ENCODE measurements at places on chromosomes 4 and X. TPM values are rescaled to one million over a fixed set of nuclear protein-coding genes. Genes with fewer than 3 reads are reported as not detected.

DNA sequence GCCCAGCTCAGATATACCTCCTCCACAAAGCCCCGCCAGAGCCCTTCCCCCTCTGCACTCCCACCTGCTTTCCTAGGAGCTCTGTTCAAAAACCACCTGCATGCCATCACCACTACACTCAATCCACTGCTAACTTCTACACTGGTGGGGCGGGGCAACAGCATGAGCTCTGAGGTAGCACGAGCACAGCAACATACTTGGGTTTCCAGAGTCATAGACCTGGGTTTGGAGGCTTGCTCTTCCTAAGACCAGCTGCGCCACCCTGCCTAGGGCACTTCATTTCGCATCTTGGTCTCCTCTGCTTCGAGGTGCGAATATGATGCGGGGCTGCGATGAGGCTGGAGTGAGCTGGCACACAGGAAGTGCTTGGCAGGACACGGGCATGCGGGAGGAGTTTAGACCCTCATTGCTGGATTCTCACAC, 3.6 kb downstream of the SASH3 start:
- DNase-seq: no peak

DNA sequence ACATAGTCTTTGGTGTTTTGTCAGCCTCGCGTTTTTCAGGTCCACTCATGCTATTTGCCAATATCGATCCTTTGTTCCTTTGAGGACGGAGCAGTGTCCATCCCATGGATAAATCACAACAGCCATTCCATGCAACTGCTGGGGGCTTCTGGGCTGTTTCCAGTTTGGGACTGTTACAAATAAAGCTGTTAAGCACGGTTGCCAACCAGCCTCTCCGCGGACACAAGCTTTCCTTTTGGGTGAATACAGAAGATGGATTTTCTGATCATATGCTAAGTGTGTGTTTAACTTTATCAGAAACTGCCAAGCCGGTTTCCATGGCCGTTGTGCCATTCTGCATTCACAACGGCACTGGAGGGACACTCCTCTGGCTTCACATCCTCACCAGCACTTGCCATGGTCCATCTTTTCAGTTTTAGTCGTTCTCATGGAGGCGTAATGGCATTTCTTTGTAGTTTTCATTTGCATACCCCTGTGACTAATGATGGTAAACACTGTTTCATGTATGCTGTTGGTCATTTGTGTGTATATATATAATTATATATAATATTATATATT, 67.8 kb downstream of the ABLIM2 start:
- DNase-seq: no peak

GRCh38 chr4:173008436-173008835, 160.2 kb upstream of the GALNT7 start:
- DNase-seq: no peak

- no peak for DNase-seq
Observed at GRCh38 chr4:150650751-150651150, 68.8 kb downstream of the MAB21L2 start.

- DNase-seq: no peak
Observed at GRCh38 chrX:104922206-104922621, 298.3 kb downstream of the TEX13A start.

GRCh38 chrX:10769696-10770619, 149.6 kb upstream of the MID1 start:
- DNase-seq: no peak

DNA sequence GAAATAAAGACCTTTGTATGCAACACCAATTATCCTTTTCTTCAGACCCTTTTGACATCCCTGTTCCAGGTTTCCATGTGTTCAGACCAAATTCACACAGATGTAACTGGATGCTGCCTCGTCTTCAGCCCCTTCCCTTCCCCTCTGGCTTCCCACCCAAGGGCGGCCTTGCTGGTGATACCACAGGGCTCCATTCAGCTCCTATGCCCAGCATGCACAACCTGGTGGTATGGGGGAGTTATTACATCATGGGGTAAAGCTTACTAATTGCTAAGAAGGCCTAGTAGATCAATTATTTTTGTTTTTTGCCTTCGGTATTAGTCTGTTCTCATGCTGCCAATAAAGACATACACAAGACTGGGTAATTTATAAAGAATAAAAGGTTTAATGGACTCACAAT, 317.0 kb upstream of the CXXC4 start:
- no peak for DNase-seq

DNA sequence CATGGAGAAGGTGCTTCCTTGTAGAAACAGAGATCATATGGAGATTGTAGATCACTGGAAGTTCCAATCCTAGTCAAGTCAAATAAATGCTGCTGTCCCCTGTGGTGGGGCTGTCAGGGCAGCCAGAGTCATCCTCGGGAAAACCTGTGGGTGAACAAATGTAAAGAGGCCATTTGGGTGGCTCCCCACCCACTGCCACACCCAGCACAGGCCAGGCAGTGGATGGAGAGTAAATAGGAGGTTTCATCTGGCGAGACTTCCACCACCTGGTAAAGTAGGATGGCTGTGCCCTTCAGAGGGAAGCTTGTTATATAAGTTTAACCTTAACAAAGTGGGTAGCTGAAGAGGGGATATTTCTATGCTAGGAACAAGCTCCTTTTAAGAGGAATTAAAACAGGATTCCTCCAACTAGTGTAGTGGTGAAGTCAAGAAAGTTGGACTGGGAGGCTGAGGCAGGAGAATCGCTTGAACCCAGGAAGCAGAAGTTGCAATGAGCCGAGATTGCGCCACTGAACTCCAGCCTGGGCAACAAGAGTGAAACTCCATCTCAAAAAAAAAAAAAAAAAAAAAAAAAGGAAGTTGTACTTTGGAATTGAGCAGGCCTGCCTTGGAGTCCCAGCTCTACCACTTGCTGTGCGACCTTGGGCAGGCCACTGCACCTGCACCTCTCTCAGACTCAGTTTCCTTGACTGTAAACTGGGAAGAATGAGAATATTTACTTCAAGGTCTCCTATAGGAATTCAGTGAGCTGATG, 273.7 kb downstream of the PTTG2 start:
- DNase-seq: no peak

GRCh38 chr4:128290526-128290925, 2.9 kb upstream of the PGRMC2 start:
- no peak for DNase-seq

- peak; percentile 68 for DNase-seq
Observed at GRCh38 chrX:340641-341423, 22.2 kb upstream of the GTPBP6 start.

- DNase-seq: no peak
Observed at GRCh38 chr4:178953447-178954120, 1511.3 kb upstream of the AGA start.

GRCh38 chr4:173002830-173003561, 165.6 kb upstream of the GALNT7 start:
- no peak for DNase-seq

- DNase-seq: no peak
Observed at GRCh38 chr4:22498866-22499265, 17.0 kb downstream of the ADGRA3 start.

DNA sequence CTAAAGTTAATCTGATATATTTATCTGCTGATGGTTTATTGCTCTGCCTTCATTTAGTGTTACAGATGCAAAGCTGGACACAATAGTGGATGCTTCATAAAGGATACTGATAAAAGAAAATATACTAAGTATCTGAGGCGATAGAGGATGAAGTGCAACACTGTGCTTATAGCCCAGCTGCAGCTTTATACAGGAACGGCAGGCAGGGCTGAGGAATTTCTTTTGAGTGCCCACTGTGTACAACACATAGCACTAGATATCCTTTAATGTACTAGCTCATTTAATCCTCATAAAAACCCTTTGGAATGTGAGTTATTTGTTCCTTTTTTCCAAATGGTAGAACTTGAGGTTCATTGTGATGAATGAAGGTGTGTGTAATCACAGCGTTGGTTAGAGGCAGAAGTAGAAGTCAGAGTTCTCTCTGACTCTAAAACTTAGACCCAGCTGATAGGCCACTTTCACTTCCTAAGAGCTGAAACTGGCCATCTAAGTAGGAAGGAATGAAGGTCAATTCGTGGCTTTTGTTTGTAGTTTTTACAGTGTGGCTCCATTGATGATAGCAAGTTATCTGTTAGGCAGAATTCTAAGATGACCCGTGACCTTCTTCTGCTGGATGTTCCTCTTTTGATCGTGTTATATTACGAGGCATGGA, 138.0 kb downstream of the VEGFC start:
- DNase-seq: no peak

- DNase-seq: no peak
Observed at GRCh38 chr4:121800638-121800960, 524 bp upstream of the EXOSC9 start.

GRCh38 chrX:1463581-1463980, 10.9 kb upstream of the ASMTL start:
- no peak for DNase-seq

GRCh38 chrX:111854556-111855490, 21.2 kb upstream of the TRPC5OS start:
- DNase-seq: no peak

DNA sequence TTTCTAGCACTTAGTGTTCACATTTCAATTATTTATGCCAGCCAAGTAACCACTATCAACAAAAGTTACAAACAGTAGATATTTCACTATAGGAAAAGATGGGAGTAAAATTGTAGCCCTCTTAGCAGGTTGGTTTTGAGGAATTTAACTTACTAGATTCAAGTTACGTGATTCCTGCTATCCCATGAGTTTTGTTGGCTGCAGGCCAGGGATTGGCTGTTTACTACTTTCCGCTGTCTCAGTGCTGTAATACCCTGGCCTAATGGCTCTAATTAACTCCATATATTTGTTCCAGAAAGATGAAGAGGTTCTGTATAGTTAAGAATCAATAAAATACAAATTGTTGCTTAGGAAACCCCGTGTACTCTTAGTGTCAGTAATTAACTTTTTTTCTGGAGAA, 55.5 kb upstream of the MAGED1 start:
- peak; percentile 77 for DNase-seq

DNA sequence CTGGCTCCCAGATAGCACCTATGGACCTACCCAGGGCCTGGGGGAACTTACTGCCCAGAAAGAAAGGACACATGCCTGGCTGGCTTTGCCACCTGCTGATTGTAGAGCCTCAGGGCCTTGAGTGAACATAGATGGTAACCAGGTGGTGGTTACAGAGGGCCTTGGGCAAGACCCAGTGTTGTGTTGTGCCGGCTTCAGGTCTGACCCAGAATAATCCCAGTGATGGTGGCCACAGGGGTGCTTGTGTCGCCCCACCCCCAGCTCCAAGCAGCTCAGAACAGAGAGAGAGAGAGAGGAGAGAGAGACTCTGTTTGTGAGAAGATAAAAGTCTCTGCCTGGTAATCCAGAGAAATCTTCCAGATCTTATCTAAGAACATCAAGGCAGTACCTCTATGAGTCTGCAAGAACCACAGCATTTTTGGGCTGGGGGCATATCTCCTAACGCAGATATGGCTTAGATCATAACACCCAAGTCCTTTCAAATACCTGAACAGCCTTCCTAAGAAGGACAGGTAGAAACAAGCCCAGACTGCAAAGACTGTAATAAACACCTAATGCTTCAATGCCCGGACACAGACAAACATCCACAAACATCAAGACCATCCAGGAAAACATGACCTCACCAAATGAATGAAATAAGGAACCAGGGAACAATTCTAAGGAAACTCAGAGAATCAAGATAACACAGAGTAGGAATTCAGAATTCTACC, 16.3 kb upstream of the RP2 start:
- no peak for DNase-seq

DNA sequence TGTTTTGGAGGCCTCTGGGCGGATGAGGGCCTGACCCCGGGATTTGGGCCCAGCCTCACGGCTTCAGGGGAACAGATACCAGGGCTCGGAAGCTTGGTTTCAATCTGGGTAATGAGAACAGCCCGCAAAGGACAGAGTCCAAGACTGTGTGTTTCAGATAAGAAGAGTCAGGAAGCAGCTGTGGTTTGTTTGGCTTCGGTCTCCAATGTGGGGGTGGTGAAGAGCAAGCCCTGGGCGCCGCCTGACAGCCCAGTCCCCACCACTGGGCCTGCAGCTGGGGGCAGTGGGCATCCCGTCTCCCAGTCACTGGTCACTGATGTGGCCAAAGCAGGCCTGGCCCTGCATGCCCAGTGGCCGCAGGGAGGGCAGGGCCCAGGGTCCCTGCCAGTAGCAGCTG, 9.1 kb downstream of the WFS1 start:
- no peak for DNase-seq

GRCh38 chrX:75883446-75883845, 98.4 kb upstream of the MAGEE2 start:
- DNase-seq: no peak

The TIMM8A gene
- total RNA-seq: 8.5 TPM

The TLR7 gene
- total RNA-seq: not detected

The SYP gene
- 1.3 TPM for total RNA-seq

The RASGEF1B gene
- 106 TPM for total RNA-seq

The EGFL6 gene
- 0.31 TPM for total RNA-seq

The TDO2 gene
- total RNA-seq: not detected

The SATL1 gene
- 0.16 TPM for total RNA-seq

The PRR27 gene
- total RNA-seq: not detected

The BTK gene
- total RNA-seq: 2.0 TPM

The VSIG4 gene
- 18.6 TPM for total RNA-seq

Measured in suprapubic skin (tissue), 4 donors.